PC-3 (cell line): ENCODE measurements at places on chromosomes 5 and 9. TPM values are rescaled to one million over a fixed set of nuclear protein-coding genes. Genes with fewer than 3 reads are reported as not detected.

DNA sequence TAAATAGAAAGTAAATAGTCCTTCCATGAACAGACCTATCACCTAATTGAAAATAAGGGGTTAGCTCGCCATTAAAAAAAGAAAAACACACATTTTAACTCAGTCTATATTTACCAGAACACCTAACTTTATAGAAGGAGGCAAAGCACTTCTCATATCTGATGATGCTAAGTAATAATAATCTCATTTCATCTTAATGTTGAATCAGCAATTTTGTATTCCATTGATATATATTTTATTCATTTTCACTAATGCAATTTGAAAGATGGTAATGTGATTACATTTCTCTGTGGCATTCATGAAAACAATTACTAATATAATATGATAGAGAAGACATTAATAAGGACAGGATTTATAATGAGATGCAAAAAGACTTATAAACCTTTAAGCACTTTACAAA, 276.7 kb downstream of the BNC2 start:
- no peaks in the 10 kb centered on the region for H3K27me3 ChIP-seq
- no peak overlapping the region for H3K4me3 ChIP-seq
- no peak for DNase-seq
- H3K27ac ChIP-seq, result no peak overlapping the region

GRCh38 chr9:114607671-114608524, 3.2 kb upstream of the TMEM268 start:
- H3K36me3 ChIP-seq, result no peaks in the 10 kb centered on the region
- H3K4me1 ChIP-seq, result peaks cover 22% of the 10 kb centered on the region; the same call in 1 of the 2 replicates
- no peak overlapping the region for H3K27ac ChIP-seq
- no peak for DNase-seq
- H3K4me3 ChIP-seq, result no peak overlapping the region
- no peaks in the 10 kb centered on the region for H3K27me3 ChIP-seq

GRCh38 chr9:89444274-89444673, 53.6 kb downstream of the SEMA4D start:
- no peaks in the 10 kb centered on the region for H3K36me3 ChIP-seq
- H3K27me3 ChIP-seq, result no peaks in the 10 kb centered on the region
- no peaks in the 10 kb centered on the region for H3K4me1 ChIP-seq
- no peak overlapping the region for H3K4me3 ChIP-seq

- no peaks in the 10 kb centered on the region for H3K27me3 ChIP-seq
- DNase-seq, result no peak
These were observed 48.8 kb downstream of the RAPGEF1 start for GRCh38 chr9:131690941-131691573.

DNA sequence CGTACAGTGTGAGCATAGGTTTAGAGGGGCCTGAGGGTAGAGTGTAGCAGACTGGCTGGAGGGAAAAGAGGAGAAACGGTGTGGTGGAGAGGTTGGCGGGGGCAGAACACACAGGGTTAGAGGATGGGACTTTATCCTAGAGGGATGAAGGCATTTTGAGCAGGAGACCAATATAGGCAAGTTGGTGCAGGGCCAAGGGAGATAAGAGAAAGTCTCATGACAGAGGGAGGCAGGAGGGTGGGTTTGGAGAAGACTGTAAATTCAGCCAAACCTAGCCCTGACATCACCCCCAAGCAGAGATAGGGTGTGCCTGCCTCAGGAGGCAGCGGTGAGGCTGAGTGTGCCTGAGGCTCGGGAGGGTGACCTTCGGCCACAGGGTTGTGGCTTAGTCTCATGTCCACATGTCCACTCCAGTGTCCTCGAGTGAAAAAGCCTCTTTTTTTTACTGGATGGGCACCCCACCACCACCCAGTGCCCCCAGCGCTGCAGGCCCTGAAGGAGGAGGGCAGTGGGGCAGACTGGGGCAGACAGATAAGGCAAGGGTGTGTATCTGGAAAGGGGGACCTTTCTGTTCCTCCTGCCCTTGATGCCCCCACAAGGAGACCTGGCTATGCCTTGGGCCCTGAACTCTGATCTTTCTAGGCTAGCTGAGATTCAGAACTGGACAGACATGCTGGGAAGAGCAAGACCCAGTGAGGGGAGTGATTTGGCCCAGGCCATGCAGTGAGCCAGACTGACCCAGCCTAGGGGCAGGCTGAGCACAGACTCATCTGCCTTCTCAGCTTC, 108.7 kb downstream of the RGS3 start:
- DNase-seq, result no peak
- H3K27ac ChIP-seq, result no peak overlapping the region
- H3K36me3 ChIP-seq, result no peaks in the 10 kb centered on the region
- no peaks in the 10 kb centered on the region for H3K27me3 ChIP-seq

DNA sequence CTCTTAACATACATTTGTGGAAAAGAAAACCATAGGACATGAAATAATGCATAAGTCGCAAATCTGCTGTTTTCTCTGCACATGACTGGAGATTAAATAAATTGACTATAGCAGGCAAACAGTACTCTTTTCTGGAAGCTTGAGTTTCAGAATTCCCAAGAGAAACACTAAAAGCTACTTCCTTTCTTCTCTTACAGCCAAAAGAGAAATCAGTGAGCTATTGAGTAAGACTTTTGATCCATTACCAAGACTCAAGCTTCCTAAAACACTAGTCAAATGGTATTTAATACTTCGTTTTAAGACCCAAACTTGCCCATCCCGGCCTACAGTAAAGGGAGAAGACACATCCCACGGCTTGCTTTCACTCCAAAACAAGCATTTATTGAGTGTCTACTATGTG, 335.8 kb upstream of the PUM3 start:
- DNase-seq, result no peak
- H3K36me3 ChIP-seq, result no peaks in the 10 kb centered on the region
- no peak overlapping the region for H3K4me3 ChIP-seq
- H3K4me1 ChIP-seq, result no peaks in the 10 kb centered on the region

The TMCO6 gene
- 12.7 and 16.5 TPM in 2 replicates for total RNA-seq

The SKIC3 gene
- 27.8 and 37.6 TPM in 2 replicates for total RNA-seq

The SMIM33 gene
- not detected in 2 replicates for total RNA-seq

The ALDH1A1 gene
- total RNA-seq, result not detected in 2 replicates
